ENCODE measurements at places on chromosomes 12 and 14.
A peak's percentile ranks its signal among the peaks of the same experiment; 100 is the strongest.

- DNase-seq = no peak
Observed at GRCh38 chr12:116885491-116885890, 4.2 kb upstream of the HRK start.

DNA sequence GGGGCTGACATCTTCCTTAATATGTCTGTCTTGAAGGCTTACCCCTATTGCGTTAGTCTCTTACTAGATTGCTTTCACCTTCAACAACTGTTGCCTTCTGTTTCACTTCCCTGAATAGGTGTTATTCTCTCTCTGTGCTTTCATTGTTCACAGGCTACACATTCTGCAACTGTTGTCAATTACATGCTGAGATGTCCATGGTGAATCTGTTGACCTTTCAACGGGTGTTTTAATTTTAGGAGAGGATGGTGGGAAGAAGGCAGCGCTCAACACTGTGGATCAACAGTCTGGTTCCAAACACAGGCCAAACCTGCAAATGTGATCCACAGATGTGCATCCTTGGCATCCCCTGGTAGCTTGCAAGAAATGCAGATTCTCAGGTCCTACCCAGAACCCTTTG, 101.9 kb downstream of the DACT1 start:
- DNase-seq = no peak

- DNase-seq = no peak
Observed at GRCh38 chr14:72611506-72611905, 282.4 kb downstream of the DPF3 start.

- no peak for DNase-seq
Observed at GRCh38 chr12:116071555-116072230, 205.8 kb downstream of the MED13L start.

- DNase-seq = no peak
Observed at GRCh38 chr14:59197695-59198262, 9.3 kb downstream of the DAAM1 start.

DNA sequence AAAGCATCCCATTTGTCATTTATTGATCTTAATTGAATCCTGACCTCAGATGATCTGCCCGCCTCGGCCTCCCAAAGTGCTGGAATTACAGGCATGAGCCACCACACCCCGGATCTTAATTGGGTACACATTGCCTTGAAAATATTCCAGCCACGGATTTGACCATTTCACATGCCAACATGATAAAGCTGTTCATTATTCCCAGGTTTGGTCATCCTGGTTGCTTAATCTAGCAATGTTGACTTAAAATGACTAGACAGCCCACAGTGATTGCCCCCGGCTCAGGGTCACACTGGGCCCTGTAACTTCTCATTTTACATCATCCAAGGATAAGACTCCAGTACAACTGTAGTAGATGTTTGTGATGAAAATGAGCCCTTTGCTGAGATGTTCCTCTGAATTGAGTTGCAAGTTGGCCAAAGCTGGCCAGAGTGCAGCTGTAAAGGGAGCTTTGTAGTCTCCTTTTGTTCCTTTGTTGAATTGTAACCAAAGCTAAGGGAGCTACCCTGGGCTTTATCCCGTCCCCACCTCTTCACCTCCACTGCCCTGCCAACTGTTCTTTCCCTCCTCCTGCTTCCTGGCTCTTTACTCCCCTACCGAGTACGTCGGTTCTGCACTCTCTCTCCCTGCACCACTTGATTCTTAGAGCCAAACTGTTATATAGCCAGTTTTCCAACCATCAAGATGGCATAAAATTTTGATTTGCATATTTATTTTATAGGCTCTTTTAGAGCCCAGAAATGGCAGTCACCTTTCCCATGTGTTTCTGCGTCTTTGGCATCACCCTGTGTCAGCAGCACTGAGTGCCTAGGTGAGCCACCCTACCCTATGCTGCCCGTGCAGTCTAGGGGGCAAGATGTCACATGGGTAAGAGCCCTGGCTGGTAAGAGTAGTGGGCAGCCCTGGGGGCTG, 141.3 kb upstream of the HIF1A start:
- no peak for DNase-seq

DNA sequence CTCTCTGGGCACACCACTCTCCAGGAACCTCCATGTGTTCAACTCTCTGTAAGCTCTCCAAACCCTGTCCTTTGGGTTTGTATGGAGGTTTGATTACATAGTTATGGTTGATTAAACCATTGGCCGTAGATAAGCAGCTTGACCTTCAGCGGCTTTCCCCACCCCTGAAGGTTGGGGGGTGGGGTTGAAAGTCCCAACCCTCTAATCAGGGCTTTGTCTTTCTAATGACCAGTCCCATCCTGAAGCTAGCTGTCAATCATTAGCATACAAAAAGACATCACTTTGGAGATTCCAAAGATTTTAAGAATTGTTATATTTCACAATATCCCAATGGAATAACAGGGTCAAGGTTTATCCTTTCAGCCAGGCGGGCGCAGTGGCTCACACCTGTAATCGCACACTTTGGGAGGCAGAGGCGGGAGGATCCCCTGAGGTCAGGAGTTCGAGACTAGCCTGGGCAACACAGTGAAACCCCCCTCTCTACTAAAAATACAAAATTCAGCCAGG, 8.4 kb downstream of the FAM186A start:
- DNase-seq = no peak

GRCh38 chr12:14260011-14260993, 105.2 kb upstream of the ATF7IP start:
- peak; percentile 86 for DNase-seq
